ENCODE measurements at places on chromosomes 16 and 17. TPM values are rescaled to one million over a fixed set of nuclear protein-coding genes. Genes with fewer than 3 reads are reported as not detected.

Gene ZG16B
- polyA plus RNA-seq: 6.8 TPM

Gene ACAP1
- 68.5 TPM for polyA plus RNA-seq

Gene CHMP6
- 44.8 TPM for polyA plus RNA-seq

Gene FA2H
- polyA plus RNA-seq: not detected

Gene CDRT15L2
- not detected for polyA plus RNA-seq

Gene RBL2
- polyA plus RNA-seq: 77.7 TPM

Gene CCR7
- 0.37 TPM for polyA plus RNA-seq

Gene LDHD
- 5.4 TPM for polyA plus RNA-seq

Gene CCL22
- 0.18 TPM for polyA plus RNA-seq

Gene TADA2A
- 2.9 TPM for polyA plus RNA-seq
